ENCODE measurements at places on chromosomes 4 and X.

DNA sequence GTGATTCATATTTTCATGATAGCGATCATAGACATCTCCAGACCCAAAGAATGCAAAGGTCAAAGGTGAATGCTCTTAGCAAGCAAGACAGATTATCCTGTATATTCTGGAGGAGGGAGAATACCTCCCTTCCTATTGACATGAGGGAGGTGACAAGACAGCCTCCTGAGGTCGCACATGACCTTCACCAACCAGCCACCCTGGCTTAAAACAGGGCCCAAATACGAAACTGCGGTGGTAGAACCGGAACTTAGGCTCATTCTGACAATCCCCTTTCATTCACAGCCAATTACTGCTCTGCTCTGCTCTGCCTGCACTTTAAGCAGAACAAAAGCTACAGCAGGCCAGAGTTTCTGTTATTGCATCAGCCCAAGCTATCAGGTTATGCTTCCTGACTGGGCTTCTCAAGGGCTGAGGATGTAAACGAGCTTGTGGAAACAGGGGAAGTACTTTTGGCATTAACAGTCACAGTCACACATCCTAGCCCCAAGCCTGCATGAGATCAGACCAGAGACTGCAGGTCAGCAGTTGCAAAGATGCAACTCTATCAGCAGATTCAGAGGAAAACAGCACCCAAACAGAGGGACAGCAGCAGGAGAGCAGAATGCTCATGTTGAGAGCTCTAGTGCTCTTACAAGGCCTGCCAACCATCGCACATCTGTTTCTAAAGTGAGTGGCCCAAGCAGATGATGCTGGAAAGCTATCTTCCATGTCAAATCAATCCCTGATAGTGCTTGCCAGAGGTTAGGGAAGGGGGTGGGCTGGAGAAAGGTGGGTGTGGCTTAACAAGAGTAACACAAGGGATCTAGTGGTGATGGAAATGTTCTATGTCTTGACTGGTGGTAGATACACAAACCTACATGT lies 51.3 kb upstream of the MAP3K15 start:
- DNase-seq = no peak

- no peak for DNase-seq
Observed at GRCh38 chr4:4427121-4427870, 40.4 kb downstream of the NSG1 start.

GRCh38 chr4:95421869-95422268 lies 126.9 kb downstream of the UNC5C start:
- DNase-seq = no peak

GRCh38 chr4:123363729-123364128 lies 32.9 kb upstream of the SPRY1 start:
- DNase-seq = peak; percentile 73

DNA sequence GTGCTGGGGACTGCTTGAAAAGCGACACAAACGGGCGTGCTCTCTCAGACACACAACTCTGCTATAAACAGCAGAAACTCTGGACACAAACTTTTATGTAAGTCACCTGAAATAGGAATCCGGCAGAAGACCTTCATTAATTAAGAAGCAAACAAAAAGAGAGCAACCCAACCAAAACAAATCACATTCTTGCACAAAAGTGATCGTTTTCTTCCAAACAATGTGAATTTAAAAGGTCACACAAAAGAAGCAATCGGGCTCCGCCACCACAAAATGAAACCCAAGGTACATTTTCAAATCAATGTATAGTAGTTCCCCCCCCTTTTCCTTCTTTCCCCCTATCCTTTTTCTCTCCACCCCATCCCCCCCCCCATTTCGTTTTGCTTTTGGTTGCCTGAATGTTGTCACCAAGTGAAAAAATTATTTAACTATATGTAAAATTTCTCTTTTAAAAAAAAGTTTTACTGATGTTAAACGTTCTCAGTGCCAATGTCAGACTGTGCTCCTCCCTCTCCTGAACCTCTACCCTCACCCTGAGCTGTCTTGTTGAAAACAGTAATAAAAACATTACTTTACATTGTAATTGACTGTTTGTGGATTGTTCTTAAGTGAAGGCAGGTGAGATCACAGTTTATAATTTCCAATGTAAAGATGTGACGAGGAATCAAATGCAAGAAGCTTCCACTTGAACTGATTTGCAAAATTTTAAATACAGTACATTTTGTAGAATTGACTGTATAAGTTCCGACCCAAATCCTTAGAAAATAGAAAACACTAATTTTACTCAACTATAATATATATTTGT lies 2.4 kb downstream of the MAB21L2 start:
- DNase-seq = no peak

- DNase-seq = no peak
Observed at GRCh38 chr4:67874986-67875385, 8.8 kb downstream of the TMPRSS11D start.

- DNase-seq = no peak
Observed at GRCh38 chrX:15437724-15438123, 53.5 kb upstream of the VEGFD start.

GRCh38 chr4:37762294-37762990 lies 64.0 kb upstream of the PGM2 start:
- peak; percentile 69 for DNase-seq

- no peak for DNase-seq
Observed at GRCh38 chr4:152581536-152582160, 45.8 kb upstream of the FBXW7 start.

GRCh38 chr4:105679186-105679585 lies 29.3 kb downstream of the INTS12 start:
- DNase-seq = no peak

GRCh38 chr4:171644430-171645057 lies 168.7 kb upstream of the GALNTL6 start:
- no peak for DNase-seq

GRCh38 chr4:48706736-48707135 lies 73.3 kb downstream of the FRYL start:
- DNase-seq = no peak

GRCh38 chrX:30065226-30065625 lies 150.1 kb upstream of the MAGEB2 start:
- no peak for DNase-seq

- no peak for DNase-seq
Observed at GRCh38 chr4:17250591-17250990, 261.3 kb downstream of the QDPR start.

- DNase-seq = no peak
Observed at GRCh38 chr4:45294464-45294863, 568.1 kb upstream of the GNPDA2 start.

GRCh38 chrX:44012484-44013096 lies 39.4 kb upstream of the NDP start:
- no peak for DNase-seq

GRCh38 chrX:19855700-19856381 lies 31.6 kb downstream of the SH3KBP1 start:
- no peak for DNase-seq

DNA sequence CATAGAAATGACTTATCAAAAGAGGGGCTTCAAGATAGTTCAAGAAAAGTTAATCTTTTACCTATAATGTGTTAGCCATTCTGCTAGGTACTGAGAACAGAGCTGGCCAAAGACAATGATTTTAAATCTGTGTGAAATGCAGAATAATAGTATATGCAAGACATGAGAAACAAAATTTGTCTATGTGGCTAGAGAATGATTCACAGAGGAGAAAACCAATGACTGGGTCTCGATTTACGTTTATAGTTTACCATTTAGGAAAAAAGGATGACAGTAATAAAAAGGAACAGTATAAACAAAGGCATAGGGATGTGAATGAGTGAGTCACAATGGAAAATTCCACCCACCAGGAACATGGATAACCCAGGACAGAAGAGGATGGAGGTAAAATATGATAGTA lies 31.9 kb downstream of the NPFFR2 start:
- no peak for DNase-seq

DNA sequence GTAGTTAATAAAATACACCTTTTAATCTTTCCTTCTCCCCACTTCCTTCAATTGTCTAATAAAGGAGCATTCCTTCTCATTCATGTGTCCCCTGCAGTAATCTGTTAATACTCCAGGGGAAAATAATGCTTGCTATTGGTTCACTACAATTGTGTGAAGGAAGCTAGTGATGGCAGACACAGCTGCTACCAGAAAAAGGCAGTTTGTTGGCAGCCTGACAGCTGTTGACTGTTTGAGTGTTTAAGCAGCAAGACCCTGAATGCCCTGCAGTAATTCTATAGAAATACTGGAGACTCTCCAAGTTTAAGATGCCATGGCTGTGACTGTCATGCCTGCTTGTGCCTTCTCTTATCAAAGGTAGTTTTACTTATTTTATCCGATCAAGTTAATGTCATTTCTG lies 359.5 kb downstream of the C4orf33 start:
- no peak for DNase-seq

DNA sequence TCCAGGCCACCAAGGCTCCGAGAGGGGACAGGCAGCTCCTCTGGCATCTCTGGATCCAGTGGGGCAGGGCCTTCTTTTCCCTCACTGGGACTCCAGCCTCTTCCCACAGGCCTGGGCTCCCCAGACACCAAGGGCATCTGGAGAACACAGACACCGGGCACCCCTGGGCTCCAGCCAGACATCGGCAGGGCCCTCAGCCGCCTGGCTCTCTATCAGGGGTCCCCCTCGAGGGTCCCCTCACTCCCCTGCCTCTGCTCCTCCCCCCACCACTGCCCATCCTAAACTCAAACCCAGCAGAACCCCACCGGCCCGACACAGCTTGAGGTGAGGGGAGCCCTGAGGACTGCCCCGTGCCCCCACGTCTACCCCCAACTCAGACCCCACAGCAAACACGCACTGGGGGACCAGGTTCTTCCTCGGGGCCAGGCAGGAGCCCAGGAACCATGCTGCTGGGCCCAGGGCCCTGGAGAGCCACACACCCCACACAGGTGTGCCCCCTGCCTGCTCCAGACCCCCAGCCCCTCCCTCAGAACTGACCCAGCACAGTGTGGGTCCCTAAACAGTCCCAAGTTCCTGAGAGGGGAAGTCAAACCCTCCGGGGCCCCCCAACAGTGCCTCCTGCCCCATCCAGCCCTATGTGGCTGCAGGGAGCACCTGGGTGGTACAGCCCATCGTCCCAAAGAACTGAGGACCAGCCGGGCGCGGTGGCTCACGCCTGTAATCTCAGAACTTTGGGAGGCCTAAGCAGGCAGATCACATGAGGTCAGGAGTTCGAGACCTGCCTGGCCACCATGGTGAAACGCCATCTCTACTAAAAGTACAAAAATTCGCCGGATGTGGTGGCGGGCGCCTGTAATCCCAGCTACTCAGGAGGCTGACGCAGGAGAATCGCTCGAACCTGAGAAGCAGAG lies 86.8 kb downstream of the FAM53A start:
- no peak for DNase-seq

DNA sequence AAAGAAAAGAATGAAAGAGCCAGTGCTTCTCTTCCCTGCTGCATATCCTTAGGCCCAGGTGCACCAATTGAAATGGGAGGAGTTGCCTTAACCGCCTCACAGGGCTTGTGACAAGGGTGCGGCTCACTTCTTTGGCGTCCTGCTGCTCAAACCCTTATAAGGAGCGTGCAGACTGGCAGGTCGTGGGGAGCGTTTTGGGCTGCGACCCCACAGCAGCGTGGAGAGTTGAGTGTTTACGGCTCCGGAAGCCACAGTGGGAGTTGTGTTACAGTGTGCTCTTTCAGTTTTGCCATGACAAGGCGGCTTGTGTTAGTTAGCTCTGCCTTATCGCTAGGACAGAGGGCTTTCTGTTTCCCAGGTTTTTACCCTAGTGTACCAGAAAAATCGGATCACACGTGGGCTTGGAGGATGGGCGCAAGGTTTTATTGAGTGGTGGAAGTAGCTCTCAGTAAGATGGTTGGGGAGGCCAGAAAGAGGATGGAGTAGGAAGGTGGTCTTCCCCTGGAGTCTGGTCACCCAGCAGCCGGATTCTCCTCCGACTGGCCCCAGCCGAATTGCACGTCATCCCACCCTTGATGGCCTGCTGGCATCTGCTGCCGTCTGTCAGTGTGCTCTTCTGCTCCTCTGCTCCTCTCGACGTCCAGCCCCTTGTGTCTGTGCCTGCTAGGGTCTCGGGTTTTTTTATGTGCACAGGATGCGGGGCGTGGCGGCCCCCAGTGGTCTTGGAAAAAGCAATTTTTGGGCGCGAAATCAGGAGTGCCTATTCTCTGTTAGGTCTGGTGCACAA lies 718.9 kb downstream of the ARAP2 start:
- DNase-seq = no peak

DNA sequence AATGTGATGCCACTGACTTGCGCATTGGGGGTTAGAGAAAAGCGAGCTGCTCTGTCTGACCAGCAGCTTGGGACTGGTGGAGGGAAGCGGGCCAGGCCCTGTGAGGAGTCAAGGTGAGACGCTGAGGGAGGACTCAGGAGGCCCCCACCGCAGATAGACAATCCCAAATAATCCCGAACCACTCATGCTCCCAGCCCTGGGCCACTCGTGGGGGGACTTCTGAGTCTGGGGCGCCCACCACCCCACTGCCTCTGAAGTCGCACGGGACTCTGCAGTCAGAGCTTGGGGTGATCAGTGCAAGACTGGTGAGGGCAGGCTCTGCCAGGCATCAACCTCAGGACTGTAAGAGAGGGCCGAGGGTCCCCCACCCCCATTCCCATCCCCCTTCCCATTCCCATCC lies 6.9 kb downstream of the MAGEA4 start:
- no peak for DNase-seq

- no peak for DNase-seq
Observed at GRCh38 chr4:3412257-3413020, 29.3 kb upstream of the HGFAC start.
